ENCODE measurements at places on chromosomes 12 and 14. TPM values are rescaled to one million over a fixed set of nuclear protein-coding genes. Genes with fewer than 3 reads are reported as not detected.

The FKBP11 gene
- total RNA-seq, result 34.7 TPM

The SLC5A8 gene
- not detected for total RNA-seq

The SLC25A47 gene
- not detected for total RNA-seq

The TMEM253 gene
- 1.3 TPM for total RNA-seq

The GARIN6 gene
- total RNA-seq, result not detected

DNA sequence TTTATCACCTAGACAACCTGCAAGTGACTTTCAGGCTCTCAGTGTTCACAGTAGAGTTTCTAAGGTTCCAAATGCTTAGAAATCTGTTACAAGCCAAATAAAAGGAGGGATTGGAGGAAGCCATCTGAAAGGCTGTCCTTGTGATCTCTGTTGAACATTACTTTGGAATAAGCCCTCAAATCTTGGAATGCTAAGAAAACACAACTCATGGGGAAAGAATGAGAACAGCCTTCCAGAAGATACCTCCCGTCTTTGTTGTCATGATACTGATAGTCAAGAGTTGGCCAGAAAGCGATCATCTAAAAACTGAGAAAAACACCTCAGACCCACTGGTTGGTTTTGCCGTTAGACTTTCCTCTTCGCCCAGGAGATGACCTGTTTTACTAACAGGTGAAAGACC, 44.4 kb upstream of the KCNK13 start:
- no peaks in the 10 kb centered on the region for H3K4me1 ChIP-seq
- H3K27me3 ChIP-seq, result no peaks in the 10 kb centered on the region
- no peak for DNase-seq
- peaks cover 45% of the 10 kb centered on the region for H3K36me3 ChIP-seq
- no peak overlapping the region for H3K27ac ChIP-seq

DNA sequence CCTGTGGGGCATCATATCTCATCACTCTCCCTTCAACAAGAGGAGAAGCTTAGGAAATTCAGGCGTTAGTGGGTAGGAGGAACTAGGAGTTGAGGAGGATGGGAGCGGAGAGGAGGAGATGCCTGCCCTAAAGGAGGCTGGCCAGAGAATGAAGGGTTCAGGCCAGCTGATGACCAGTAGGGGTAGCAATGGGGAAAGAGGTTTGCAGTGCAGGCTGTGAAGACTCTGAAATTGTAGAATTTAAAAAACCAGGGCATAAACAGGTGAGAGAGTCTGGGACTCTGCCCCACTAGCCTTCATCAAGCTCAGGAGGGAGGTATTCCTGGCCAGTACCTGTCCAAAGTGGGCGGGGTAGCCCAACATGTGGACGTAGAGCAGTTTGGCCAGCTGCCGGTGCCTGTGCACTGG, 809 bp downstream of the AP1G2 start:
- peak overlapping the region; percentile 100 for H3K4me3 ChIP-seq
- peaks cover 5% of the 10 kb centered on the region for H3K27me3 ChIP-seq
- H3K27ac ChIP-seq, result peak overlapping the region; percentile 99
- DNase-seq, result no peak

DNA sequence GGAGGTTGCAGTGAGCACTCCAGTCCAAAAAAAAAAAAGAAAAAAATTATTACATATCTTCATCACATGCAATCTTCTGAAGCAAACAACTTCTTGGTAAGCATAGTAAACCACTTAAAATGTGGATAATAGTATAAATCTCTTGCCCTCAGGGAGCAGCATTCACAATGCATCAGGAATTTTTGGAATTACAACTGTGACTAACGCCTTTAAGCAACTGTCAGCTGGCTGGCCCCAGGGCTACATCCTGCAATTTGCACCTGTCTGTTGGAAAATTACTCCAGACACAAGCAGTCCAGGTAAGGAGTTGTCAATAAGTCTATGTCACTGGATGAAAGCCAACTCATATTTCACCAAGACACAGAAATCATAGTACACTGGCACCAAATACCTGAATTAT, 5.5 kb upstream of the SLC7A7 start:
- peaks cover 49% of the 10 kb centered on the region for H3K4me1 ChIP-seq
- H3K27ac ChIP-seq, result no peak overlapping the region

GRCh38 chr12:82930301-82930700, 243.6 kb downstream of the TMTC2 start:
- no peak overlapping the region for H3K4me3 ChIP-seq
- DNase-seq, result no peak
- H3K4me1 ChIP-seq, result peaks cover 29% of the 10 kb centered on the region

GRCh38 chr12:67046062-67046461, 223.1 kb upstream of the CAND1 start:
- no peaks in the 10 kb centered on the region for H3K36me3 ChIP-seq
- peaks cover 49% of the 10 kb centered on the region for H3K4me1 ChIP-seq
- H3K4me3 ChIP-seq, result no peak overlapping the region
- H3K27me3 ChIP-seq, result no peaks in the 10 kb centered on the region
- H3K27ac ChIP-seq, result peak overlapping the region; percentile 25
- no peak for DNase-seq

- H3K4me1 ChIP-seq, result no peaks in the 10 kb centered on the region
- H3K4me3 ChIP-seq, result no peak overlapping the region
- DNase-seq, result no peak
- no peaks in the 10 kb centered on the region for H3K27me3 ChIP-seq
- H3K27ac ChIP-seq, result no peak overlapping the region
- peaks cover 11% of the 10 kb centered on the region for H3K36me3 ChIP-seq
These were observed 64.2 kb downstream of the ELK3 start for GRCh38 chr12:96258104-96258961.

- H3K4me1 ChIP-seq, result no peaks in the 10 kb centered on the region
- no peak overlapping the region for H3K27ac ChIP-seq
- H3K4me3 ChIP-seq, result no peak overlapping the region
- no peaks in the 10 kb centered on the region for H3K36me3 ChIP-seq
- H3K27me3 ChIP-seq, result no peaks in the 10 kb centered on the region
- no peak for DNase-seq
These were observed 70.4 kb upstream of the RIN3 start for GRCh38 chr14:92443167-92443566.

DNA sequence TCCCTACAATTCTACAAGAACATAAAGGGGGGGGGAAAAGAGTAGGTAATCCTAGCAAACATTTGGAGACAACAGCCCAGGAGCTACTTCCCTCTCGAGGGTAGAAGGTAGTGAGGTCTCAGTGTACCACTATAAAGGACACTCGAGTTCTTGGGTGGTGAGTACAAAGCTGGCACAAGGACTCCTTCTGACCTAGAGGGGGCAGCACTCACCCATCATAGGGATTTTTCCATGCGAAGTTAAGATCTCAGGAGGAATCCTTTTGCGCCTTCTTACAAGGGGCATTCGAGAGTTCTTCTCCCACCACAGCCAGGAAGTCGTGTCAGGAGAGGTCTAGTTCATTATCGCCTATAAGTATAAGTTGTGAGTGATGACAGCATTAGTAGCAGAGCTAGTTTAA, 200.2 kb upstream of the RBM19 start:
- peaks cover 79% of the 10 kb centered on the region for H3K27me3 ChIP-seq
- no peaks in the 10 kb centered on the region for H3K36me3 ChIP-seq
- peak; percentile 47 for DNase-seq
- no peak overlapping the region for H3K4me3 ChIP-seq

DNA sequence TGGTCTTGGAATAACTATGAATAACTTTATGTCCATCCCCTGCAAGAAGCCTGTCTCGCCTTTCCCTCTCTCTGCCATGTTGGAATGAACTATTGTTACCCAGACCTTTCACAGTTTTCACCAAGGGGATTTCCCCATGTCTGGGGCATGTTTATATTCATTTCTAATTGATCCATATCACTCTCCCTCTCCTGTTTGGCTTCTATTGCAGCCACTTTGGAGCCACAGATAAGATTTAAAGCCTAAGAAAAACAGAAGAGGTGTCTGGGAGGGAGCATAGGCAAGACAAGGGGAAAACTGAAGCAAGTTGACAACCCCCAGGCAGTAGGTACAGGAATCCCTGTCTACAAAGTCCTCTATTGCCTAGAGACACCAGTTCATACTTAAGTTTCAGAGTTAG, 41.0 kb upstream of the FOXJ2 start:
- peaks cover 23% of the 10 kb centered on the region for H3K4me1 ChIP-seq
- no peaks in the 10 kb centered on the region for H3K27me3 ChIP-seq

DNA sequence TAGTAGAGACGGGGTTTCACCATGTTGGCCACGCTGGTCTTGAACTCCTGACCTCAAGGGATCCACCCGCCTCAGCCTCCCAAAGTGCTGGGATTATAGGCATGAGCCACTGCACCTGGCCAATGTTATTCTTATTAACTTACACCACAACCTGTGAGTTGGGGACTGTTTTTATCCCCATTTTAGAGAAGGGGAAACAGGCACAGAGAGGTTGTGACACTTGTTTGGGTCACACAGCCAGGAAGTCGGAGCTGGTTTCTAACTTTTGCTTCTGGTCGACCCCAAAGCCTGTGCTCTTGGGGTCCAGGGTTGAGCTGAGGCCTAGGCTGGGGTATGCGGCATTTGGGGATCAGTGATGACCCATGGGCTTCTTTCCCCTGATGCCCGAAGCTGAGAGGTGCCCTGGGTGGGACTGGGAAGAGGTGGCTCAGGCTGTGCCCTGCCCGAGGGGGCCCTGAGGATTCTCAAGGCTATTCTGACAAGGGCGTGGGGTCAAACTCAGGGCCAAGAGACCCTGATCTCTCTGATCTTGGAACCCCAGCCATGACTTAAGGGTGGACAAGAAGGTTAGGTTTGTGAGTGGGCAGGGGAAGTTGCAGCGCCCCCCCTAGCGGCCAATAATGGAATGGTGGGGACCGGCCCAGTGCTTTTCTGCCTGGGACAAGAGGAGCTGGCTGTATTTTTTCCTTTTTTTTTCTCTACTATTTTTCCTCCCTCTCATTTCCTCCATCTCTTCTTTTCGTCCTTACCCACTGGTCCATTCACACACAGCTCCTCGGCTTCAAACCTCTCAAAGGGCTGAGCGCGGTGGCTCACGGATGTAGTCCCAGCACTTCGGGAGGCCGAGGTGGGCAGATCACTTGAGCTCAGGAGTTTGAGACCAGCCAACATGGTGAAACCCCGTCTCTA, 3.0 kb downstream of the SDSL start:
- H3K4me1 ChIP-seq, result peaks cover 11% of the 10 kb centered on the region
- H3K27ac ChIP-seq, result no peak overlapping the region
- peaks cover 13% of the 10 kb centered on the region for H3K27me3 ChIP-seq

GRCh38 chr12:68003777-68004176, 14.5 kb downstream of the IFNG-AS1 start:
- no peak overlapping the region for H3K27ac ChIP-seq
- no peaks in the 10 kb centered on the region for H3K27me3 ChIP-seq
- H3K36me3 ChIP-seq, result no peaks in the 10 kb centered on the region
- no peak for DNase-seq
- no peaks in the 10 kb centered on the region for H3K4me1 ChIP-seq

DNA sequence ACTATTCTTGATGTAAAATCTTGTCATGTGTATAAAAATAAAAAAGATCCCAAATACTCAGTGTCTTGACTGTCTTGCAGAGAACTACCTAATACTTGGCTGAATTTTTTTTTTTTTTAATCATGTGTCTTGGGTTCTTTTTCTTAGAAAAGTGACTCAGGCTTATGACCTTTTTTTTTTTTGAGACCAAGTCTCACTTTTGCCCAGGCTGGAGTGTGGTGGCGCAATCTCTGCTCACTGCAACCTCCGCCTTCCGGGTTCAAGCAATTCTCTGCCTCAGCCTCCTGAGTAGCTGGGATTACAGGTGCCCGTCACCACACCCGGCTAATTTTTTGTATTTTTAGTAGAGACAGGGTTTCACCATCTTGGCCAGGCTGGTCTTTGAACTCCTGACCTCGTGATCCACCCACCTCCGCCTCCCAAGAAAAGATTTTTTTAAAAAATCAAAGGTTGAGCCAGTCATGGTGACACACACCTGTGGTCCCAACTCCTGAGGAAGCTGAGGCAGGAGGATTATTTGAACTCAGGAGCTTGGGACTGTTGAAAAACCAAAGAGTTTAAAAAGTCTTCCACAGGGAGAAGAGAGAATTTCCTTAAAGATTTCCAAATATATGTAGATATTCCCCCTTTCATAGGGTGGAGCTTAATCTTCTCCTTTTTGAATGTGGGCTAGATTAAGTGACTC, 17.7 kb upstream of the TDG start:
- peaks cover 60% of the 10 kb centered on the region for H3K36me3 ChIP-seq
- no peak for DNase-seq
- peak overlapping the region; percentile 12 for H3K27ac ChIP-seq
- no peaks in the 10 kb centered on the region for H3K27me3 ChIP-seq
- no peak overlapping the region for H3K4me3 ChIP-seq
- H3K4me1 ChIP-seq, result no peaks in the 10 kb centered on the region

DNA sequence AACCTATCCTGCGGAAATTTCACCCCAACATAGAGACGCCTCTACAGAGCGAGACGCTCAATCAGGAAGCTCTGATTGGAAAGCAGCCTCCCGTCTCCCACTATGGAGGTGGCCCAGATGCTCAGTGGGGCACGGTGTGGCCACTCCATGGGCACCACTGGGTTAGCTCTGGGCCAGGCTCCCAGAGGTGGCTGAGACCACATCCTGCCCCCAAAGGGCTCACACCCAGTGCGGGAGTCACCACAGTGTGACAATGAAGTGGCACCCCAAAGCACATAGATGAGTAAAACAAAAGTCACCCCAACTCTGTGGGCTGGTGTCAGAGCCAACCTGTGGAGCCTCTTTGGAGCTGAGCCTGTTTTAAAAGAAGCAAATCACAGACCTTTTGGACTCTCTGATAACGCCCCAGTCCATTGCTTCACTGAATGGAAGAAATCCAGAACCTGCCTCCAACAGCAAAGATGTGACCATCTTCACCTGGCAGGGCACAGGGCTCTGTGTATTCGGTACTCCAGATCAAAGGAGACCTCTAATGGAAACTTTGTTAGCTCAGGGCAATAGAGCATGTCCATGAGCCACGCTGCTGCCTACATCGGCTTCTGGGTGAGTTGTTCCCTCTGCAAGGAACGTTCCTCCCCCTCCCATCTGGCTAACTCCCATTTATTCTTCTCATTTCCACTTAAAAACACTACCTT, 19.6 kb downstream of the CLMN start:
- no peak overlapping the region for H3K27ac ChIP-seq
- H3K27me3 ChIP-seq, result no peaks in the 10 kb centered on the region
- H3K4me1 ChIP-seq, result peaks cover 25% of the 10 kb centered on the region
- H3K4me3 ChIP-seq, result no peak overlapping the region

GRCh38 chr12:106415134-106415533, 57.6 kb downstream of the POLR3B start:
- no peak for DNase-seq
- no peaks in the 10 kb centered on the region for H3K27me3 ChIP-seq
- no peak overlapping the region for H3K4me3 ChIP-seq
- H3K4me1 ChIP-seq, result peaks cover 6% of the 10 kb centered on the region

- peak overlapping the region; percentile 56 for H3K27ac ChIP-seq
- H3K36me3 ChIP-seq, result no peaks in the 10 kb centered on the region
- H3K27me3 ChIP-seq, result peaks cover 23% of the 10 kb centered on the region
These were observed 19.5 kb downstream of the CCDC88C start for GRCh38 chr14:91397965-91398591.

- H3K27me3 ChIP-seq, result peaks cover 35% of the 10 kb centered on the region
- H3K27ac ChIP-seq, result no peak overlapping the region
- DNase-seq, result no peak
- H3K36me3 ChIP-seq, result no peaks in the 10 kb centered on the region
These were observed 21.2 kb downstream of the GALNT9 start for GRCh38 chr12:132307976-132308852.

All from mesothelial cell of epicardium (in vitro differentiated cells).